ENCODE measurements at places on chromosomes 5 and 9.

- DNase-seq, result no peak
Measured at GRCh38 chr5:107554776-107555424, 115.8 kb downstream of the EFNA5 start.

- no peak for DNase-seq
Measured at GRCh38 chr9:134647359-134648080, 5.9 kb downstream of the COL5A1 start.

DNA sequence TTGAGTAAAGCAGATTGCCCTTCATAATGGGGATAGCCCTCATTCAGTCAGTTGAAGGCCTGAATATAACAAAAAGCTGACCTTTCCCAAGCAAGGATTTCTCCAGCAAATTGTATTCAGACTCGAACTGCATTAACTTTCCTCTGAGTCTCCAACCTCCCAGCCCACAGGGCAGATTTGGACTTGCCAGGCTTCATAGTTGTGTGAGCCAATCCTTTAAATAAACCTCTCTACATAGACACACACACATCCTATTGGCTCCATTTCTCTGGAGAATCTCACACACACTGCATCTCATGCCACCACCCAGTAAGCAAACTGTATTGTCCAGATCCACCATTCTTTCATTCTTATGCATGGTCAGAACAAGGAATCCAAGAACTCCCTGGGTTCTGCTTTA lies 225.1 kb downstream of the MPDZ start:
- DNase-seq, result no peak

- no peak for DNase-seq
Measured at GRCh38 chr5:171599411-171599810, 180.0 kb downstream of the FGF18 start.

DNA sequence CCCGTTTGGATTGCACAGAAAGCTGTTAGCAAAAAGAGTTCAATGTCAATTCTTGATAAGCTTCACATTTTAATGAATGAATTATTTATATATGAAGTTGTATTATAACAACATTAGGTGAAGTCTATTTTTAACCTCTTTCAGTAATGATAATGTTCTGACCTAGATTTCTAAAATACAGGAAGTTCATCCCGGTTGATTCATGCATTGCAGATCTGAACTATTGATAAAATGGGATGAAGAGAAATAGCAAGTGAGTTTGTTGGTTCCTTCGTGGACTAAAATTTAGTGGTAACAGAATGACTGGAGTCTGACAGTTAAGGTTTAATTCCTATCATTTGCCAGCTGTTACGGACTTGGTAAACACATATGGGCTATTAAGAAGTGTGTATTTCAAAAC lies 180.5 kb downstream of the PCSK1 start:
- DNase-seq, result no peak

DNA sequence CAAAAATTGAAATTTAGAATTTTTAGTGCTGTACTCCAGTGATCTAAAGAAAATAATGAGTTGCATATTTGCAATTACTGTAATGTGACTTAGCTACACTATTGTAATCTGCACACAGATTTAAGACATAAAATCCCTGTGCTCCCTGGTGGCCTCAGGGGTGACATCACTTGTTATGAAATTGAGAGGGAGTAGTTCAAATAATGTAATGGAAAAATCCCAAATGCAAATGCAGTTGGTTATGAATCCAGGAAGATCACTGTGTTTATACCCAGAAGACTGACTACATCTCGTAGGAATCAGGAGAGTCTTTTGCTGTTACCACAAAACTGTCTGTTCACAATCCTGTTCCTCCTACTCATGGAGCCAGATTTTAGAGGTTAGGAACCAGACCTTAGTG lies 178.7 kb upstream of the FBXL17 start:
- DNase-seq, result no peak

DNA sequence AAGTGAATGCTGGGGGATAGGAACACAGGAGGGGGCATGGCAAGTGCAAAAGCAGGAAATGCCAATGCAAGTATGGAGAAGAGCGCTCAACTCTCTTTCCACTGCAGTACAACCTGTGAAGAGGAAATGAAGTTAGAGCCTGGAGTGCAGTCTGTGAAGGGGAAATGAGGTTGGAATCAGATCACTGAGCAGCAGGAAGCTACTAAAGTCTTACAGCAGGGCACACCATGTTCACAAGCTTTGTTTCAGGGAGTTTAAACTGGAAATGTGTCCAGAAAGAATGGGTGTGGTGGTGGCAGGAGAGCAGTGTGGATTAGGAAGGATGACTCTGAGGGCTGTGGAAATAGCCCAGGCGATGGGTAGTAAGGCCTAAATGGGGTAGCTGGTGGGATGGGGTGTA lies 15.4 kb downstream of the ARHGEF37 start:
- DNase-seq, result no peak

DNA sequence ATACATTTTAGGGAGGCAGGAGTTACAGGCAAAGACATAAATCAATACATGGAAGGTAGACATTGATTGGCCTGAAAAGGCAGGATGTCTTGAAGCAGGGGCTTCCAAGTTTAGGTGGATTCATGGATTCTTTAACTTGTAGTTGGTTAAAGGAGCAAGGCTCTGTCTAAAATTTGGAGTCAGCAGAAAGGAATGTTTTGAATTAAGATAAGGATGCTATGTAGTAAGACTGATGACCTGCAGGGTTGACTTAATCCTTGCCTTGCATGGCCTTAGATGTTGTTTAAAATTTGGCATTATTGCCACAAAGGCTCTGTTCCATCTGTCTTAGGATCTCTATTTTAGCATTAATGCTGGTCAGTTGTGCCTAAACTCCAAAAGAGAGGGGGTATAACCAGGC lies 171.3 kb downstream of the C5orf15 start:
- DNase-seq, result no peak

- DNase-seq, result no peak
Measured at GRCh38 chr5:32241034-32241783, 67.1 kb upstream of the GOLPH3 start.

GRCh38 chr5:124963236-124963919 lies 216.9 kb upstream of the ZNF608 start:
- peak; percentile 87 for DNase-seq

GRCh38 chr9:137763271-137763955 lies 114.2 kb upstream of the CACNA1B start:
- no peak for DNase-seq

Data from PC-9 (cell line).